ENCODE measurements at places on chromosomes 1 and 21.

DNA sequence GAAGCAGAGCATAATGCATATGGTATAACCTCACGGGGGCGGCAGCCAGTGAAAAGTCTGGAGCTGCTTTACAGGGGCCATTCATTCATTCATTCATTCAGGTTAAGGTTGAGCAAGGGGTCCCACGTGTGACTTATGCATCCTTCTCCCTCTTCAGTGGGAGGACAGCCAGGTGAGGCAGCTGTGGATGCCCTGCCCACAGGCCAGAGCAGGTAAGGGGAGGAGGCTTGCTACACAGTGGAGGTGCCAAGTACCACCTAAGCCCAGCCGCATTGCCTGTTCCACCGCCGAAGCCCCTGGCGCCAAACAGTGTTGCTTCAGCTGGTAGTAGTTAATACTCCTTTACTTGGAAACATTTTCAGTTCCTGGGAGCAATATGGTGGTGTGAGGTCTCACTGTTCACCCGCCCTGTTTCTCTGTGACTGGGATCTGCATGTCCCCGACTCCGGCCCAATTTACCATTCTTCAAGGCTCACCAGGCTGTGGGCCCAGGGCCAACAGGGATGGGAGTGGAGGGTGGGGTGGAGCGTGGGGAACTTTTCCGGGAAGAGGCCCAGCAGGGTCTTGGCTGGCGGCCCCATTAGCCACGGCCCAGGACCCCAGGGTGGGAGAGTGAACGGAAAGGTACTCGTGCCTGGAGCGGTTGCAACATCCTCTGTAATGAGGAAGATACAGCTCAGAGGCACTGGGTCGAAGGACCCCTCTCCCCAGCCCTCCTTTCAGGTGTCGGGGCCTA, 722 bp upstream of the PODN start:
- DNase-seq = no peak

GRCh38 chr21:17527240-17527639, 14.4 kb downstream of the CXADR start:
- DNase-seq = peak; percentile 13

DNA sequence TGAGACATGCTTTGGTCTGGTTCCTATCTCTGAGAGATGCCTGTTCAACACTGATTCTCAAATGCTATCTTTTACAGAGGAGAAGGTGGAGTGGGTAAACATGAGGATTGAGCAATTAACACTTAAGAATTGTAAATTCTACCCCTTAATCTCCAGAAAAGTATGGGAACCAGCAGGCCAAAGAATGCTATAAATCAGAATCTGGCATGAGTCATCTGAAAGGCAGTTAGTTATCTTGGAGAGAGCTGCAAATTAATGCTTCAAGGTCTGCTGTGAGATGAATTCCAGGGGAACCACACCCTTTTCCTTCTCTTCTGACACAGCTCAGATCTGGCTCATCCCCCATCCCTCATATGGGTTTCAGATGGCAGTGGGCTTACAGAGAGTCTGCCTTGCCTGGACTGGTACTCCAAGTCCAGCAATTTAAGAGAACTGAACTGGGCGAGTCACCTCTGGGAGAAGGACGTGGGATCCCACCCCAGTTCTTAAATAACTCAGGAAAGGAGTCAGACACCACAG, 5.2 kb downstream of the S100A10 start:
- DNase-seq = peak; percentile 92

- no peak for DNase-seq
Measured at GRCh38 chr1:58852731-58853485, 69.1 kb upstream of the JUN start.

DNA sequence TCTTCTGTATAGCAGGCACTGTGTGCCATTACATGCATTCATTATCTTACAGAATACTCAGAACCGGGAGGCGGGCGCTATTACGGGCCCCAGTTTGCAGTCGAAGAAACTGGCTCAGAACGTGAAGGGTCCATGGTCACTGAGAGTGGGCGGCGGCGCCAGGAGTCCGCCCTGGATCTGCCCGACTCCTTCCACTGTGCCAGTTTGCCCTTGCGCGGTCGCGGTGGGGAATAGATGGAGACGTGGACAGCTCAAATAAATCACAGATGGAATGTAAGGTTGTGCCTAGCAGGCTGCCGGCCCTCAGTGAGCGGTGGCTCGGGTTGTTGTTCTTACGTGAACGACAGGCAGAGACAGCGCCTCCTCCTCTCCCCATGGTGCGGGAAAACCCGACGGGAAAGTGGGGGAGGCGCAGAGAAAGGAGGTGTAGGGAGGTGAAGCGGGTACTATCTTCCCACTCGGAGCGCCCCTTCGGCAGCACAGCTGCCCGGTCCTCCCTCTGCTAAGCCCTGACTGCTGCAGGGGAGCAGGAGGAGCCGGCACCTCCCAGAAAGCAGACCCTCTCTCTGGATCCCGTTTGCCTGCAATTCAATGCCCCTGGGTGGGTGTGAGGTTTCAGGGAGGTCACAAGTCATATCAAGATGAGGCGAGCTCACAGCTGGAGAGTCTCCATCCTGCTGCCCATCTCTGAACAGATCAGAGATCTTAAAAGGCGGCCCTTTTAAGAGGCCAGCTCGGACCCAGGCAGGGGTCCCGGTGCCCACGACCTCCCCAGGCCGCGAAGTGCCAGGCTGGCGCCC, 1.1 kb downstream of the COL9A2 start:
- no peak for DNase-seq

DNA sequence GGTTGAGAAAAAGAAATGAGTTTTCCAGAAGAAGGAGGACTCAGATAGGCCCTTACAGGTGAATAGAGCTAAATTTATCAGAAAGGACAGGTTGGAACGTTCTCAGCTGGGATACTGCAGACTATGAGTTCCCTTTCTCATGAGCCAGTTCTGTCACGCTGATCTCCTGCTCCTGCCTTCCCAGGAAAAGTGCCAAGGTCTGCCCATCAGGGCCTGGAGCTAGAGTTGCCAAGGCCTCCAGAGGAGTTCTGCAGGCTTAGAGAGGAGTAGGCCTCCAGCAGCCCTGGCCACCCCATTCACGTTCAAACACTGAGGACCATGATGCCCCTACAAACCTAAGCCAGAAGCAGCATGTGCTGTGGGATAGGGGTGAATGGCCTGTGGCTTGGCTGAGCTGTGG, 126.8 kb upstream of the TNR start:
- DNase-seq = no peak

GRCh38 chr1:157438613-157439012, 113.7 kb downstream of the FCRL5 start:
- DNase-seq = no peak

DNA sequence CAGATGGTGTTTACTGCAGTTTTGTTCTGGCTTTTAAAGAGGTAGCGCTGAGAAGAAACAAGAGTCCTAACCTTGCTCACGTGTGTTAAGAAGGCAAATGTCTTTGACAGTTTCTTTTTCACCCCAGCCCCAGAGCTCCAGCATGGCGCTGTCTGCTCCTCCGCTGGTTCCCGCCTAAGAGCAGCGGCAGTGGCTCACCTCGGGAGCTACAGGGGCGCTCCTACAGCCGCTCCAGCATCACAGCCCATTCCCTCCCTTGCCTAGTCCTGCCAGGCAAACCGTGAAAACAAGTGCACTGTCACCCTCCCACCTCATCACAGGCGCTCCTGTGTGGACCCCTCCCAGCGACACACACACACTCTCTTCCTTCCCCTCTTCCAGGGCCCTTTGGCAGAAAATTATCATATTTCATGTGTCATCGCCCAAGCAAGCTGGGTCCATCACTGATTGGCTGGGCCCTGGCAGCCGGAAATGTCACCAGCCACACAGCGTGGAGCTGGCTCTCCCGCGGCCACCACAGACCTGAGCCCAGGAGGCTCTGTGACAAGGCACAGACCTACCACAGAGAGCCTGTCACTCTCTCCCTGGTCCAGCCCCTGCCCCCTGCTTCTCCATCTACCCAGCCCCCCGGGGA, 1.2 kb upstream of the HIVEP3 start:
- DNase-seq = peak; percentile 84

DNA sequence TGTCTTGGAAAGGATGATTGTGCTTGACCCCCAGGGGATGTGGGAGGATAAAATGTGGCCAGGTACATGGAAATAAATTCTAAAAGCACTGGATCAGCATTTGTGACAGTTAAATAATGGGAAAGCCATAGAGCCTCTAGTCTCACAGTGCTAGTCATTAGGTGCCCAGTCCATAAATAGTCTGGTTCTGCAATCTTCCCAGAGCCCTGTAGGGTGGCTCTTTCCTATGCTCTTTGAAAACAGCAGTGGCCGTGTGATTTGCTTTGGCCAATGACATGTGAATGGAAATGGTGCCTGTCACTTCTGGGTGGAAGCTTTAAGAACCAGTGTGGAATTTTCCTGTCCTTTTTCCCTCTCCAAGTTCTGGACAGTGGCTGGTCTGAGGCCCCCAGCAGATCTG, 113.2 kb downstream of the TRABD2B start:
- DNase-seq = no peak

Data from kidney tubule cell (primary cell).